Fibroblast of lung (primary cell): ENCODE measurements at places on chromosomes 1 and 21. TPM values are rescaled to one million over a fixed set of nuclear protein-coding genes. Genes with fewer than 3 reads are reported as not detected.

DNA sequence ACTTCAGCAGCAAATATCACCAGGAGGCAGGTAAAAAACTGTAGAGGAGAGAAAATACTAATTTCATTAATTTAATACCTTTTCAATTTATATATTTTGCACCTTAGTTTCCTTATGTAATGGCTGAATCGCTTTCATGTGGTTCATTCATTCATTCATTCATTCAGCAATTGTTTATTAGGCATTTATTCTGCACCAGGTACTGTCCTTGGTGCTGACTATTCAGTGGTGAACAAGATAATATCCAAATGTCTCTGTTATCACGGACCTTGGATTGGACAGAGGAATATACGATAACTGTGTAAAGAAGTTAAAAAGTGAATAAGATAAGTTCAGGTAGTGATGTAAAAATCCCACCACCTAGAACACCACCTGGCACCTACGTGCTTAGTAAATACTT lies 28.8 kb downstream of the TSPAN2 start:
- DNase-seq = no peak

GRCh38 chr1:52571783-52572182 lies 18.9 kb upstream of the TUT4 start:
- DNase-seq = peak; percentile 66

- DNase-seq = peak; percentile 47
These were observed 7.0 kb upstream of the KCNC4 start for GRCh38 chr1:110203021-110203661.

GRCh38 chr1:109256971-109257681 lies 7.8 kb downstream of the CELSR2 start:
- DNase-seq = peak; percentile 47

- no peak for DNase-seq
These were observed 48.3 kb upstream of the DPH5 start for GRCh38 chr1:101073836-101074235.

The AMPD1 gene
- total RNA-seq = not detected in 2 replicates
